ENCODE measurements at places on chromosomes 13 and 19.

DNA sequence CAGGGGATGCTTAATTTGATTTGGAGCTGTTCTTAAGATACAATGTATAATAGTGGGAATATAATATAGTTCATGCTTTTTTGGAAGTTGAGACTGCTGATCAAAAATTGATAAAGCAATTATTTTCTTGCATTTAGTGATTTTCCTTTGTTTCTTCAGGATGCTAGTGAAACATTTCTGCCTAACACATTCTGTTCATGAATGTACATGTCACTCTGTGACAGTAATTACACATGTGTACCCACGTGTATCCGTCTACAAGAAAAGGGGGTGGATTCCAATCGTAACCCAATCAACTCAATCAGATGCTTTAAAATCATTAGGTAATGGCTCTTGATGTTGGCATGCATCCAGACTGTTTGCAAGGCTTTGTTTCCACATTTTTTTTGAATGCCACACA, 5.0 kb upstream of the FRY start:
- peak; percentile 61 for DNase-seq

DNA sequence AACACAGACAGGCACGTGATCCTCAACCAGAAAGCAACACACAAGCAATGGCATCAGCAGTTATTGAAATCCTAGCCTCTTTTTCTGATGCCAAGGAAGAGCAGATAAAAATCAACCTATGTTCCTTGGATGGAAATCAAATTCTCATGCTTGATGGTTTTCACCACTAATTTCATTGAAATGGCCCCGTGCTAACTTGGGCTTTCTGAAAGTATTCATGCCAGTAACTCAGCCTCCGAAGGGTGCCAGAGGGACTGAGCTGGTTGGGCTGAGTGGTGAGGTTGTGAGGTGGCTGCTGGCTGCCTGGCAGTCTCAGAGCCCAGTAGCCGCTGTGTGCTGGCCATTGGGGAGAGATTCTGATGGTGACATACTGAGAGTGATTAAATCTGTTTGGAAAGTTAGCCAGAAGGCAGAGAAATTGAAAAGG, 309.3 kb downstream of the DCT start:
- DNase-seq: no peak

- no peak for DNase-seq
Observed at GRCh38 chr19:36207605-36208252, 6.7 kb downstream of the ZNF565 start.

- no peak for DNase-seq
Observed at GRCh38 chr19:49212016-49212701, 54.6 kb downstream of the TRPM4 start.

- no peak for DNase-seq
Observed at GRCh38 chr19:58284199-58284598, 5.4 kb downstream of the ZNF8 start.

DNA sequence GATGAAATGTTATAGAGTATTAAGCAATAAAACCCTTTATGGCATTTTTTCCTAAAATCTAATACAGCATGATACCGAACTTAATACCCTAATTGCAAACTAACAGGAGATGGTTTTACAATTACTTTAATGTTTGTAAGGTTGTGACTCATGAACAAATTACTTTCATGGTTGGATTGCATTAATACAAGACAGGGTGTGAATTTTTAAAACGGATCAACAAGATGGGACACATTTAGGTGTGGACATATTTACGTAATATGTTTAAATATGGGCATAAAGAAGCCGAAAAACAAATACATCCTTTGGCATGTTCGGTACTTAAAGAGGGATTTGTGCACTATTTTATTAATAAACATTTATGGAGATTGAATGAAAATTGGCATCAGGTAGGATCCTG, 168.3 kb upstream of the SPRY2 start:
- DNase-seq: no peak

DNA sequence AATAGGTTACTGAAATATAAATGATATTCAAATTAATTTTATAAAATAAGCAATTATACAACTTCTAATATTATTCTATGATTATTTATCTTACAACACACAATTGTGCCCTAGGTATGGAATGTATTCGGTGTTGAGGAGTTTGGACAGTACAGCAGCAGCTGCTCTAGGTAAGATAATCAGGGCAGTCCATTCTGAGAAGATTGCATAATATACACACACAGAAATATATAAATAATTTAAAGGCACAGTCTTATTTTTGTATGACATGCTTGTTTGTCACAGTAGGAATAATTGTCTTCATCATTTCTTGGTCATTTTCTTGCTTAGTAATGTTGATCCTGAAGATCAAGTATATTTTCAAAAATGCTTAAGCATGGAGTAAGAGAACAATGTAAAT, 849.4 kb upstream of the MIR17HG start:
- DNase-seq: no peak

DNA sequence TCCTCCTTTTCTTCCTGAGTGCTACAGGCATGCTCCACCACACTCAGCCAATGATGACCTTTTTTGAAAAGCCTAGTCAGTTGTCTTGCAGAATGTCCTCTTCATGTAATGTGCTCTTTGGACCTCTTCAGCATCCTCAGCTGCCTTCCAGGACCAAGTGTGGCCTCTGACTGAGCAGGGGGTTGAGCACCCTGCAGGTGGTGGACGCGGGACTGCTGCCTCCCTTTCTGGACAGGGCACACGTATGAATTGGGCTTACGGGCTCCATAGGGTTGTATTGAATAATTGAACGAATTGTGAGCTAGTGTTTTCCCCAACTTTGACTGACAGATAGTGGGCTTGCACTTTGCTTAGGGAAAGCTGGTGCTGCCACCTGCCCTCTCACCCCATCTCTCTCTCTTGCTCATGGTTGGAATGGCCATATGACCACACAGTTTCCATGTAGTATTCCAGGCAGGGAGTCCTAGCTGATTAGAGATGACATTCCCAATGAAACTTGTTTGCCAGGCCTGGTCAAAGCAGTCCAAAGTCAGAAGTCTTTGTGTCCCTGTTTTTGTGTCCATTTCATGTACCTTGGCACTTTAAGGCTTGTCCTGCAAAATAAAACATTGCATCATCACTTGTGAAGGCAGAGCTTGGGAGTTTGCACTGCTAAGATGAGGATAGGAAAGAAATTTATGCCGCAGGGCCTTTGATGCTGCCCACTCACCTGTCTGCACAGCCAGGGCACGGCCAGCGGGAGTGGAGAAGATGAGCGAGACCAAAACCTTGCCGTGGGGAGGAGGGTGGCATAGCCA, 76.3 kb upstream of the NPAS1 start:
- DNase-seq: no peak

GRCh38 chr13:114089751-114090400, 42.5 kb downstream of the RASA3 start:
- peak; percentile 36 for DNase-seq

DNA sequence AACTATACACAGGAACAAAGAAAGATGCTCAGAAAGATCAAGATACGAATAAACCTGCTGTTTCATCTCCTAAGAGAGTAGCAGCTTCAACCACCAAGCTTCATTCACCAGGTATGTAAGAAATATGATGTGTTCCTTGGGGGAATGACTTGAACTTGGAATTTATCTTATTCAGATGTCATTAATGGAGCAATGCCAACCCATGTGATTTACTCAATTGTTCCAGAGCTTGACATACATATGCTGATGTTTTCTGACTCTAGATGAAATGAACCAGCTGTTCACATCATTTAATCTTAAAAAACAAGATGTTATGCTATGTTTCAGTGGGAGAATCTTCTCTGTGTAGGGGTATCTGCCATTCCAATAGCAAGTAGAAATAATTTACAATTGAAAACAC, 270.9 kb downstream of the SLC7A1 start:
- no peak for DNase-seq
